T-helper 17 cell (primary cell): ENCODE measurements at places on chromosomes 7 and 10.
A peak's percentile ranks its signal among the peaks of the same experiment; 100 is the strongest.

DNA sequence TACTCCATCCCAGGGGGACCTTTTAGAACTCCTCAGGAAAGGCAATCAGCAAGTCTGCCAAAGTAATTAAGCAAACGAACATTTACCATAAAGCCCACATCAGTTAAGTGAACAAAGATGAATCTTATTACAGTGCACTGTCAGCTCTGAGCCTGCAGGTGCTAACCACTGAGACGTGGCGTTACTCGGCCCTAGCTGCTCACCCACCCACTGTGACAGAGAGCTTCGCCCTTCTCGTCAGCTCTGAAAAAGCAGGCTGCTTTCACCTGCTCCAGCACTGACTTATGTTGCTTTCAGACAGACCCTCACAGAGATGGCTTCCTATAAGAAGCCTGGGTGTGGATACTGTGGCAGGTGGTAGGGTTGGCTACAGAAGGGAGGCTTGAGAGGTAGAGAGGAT lies 57.7 kb upstream of the KCNIP2 start:
- H3K27ac ChIP-seq = no peak overlapping the region
- no peak for DNase-seq
- peaks cover 8% of the 10 kb centered on the region for H3K36me3 ChIP-seq
- H3K4me1 ChIP-seq = peaks cover 17% of the 10 kb centered on the region

GRCh38 chr10:92574548-92575261 lies 812 bp upstream of the IDE start:
- H3K27ac ChIP-seq = peak overlapping the region; percentile 84
- peaks cover 24% of the 10 kb centered on the region for H3K4me1 ChIP-seq
- H3K4me3 ChIP-seq = peak overlapping the region; percentile 84
- H3K27me3 ChIP-seq = no peaks in the 10 kb centered on the region

GRCh38 chr7:47654672-47655298 lies 72.9 kb upstream of the TNS3 start:
- no peak overlapping the region for H3K27ac ChIP-seq
- no peaks in the 10 kb centered on the region for H3K4me1 ChIP-seq
- no peaks in the 10 kb centered on the region for H3K27me3 ChIP-seq
- DNase-seq = no peak
- no peak overlapping the region for H3K4me3 ChIP-seq
- no peaks in the 10 kb centered on the region for H3K36me3 ChIP-seq

DNA sequence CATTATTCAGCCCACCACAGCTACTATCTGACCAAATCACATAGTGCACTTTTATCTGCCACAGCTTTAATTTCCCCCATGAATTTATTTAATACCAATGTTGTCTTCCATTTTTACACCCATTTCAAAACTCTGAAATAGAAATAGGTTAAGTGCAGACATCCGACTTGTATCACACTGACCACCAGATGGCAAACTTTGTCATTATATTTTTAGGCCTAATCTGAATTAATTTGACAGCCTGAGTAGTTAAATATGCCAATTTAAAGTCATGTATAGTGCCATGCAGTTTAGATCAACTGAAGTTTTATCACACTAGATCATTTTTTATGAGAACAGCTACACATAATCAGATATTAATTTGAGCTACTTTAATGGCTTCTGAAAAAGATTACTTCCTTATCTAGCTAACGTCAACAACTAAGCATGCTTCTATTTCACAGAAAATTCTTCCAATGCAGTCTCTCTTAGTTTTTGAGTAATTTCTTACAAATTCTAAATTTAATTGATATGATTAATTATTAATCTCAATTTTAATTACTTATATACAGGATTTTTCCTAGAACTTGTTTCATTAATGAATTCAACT lies 566.4 kb downstream of the GFRA1 start:
- H3K36me3 ChIP-seq = no peaks in the 10 kb centered on the region
- no peak for DNase-seq
- no peak overlapping the region for H3K27ac ChIP-seq
- no peaks in the 10 kb centered on the region for H3K27me3 ChIP-seq
- no peaks in the 10 kb centered on the region for H3K4me1 ChIP-seq

DNA sequence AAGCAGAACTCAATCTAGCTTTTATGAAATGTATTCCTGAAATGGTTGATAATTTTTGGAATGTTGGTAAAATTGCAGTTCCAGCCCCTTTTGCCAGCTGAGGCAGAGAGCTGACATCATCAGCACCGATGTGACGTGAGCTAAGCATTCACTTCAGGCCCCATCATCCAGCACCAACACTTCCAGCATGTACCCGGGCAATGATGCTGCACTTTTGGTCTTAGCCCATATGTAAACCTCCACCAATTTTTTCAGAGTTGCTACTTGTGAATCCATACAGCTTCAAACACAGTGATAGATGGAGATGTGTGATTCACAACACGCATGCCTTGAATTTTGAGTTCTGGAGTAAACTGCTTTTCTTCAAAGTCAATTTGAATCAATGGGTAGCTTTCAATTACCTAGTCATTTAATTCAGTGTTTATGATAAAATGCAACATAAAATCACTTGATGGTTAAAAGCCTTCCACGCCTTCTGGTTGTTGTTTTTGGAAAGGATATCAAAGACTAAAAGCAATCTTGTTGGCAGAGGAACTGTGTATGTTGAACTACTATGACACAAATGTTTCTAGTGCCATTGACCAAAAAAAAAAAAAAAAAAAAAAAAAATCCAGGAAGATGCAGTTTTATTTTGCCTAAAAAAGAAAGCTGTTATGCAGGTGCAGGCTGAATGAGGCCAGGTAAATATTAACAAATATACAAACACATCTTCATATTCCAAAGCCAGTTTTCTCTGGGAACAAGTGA lies 73.9 kb downstream of the NRP1 start:
- peaks cover 4% of the 10 kb centered on the region for H3K36me3 ChIP-seq
- no peak overlapping the region for H3K4me3 ChIP-seq
- H3K27ac ChIP-seq = no peak overlapping the region

- no peak overlapping the region for H3K27ac ChIP-seq
- H3K4me3 ChIP-seq = no peak overlapping the region
Measured at GRCh38 chr7:81590131-81590530, 179.7 kb downstream of the HGF start.

- no peak overlapping the region for H3K4me3 ChIP-seq
- H3K36me3 ChIP-seq = no peaks in the 10 kb centered on the region
- no peak for DNase-seq
- no peaks in the 10 kb centered on the region for H3K27me3 ChIP-seq
Measured at GRCh38 chr7:118502235-118502634, 277.7 kb downstream of the ANKRD7 start.

- peak overlapping the region; percentile 81 for H3K4me3 ChIP-seq
- peak overlapping the region; percentile 96 for H3K27ac ChIP-seq
- DNase-seq = no peak
Measured at GRCh38 chr7:151207315-151207714, 3.0 kb downstream of the H2BK1 start.

GRCh38 chr7:47704936-47705335 lies 123.0 kb upstream of the TNS3 start:
- H3K4me1 ChIP-seq = no peaks in the 10 kb centered on the region
- no peak overlapping the region for H3K4me3 ChIP-seq
- no peak for DNase-seq
- no peak overlapping the region for H3K27ac ChIP-seq

DNA sequence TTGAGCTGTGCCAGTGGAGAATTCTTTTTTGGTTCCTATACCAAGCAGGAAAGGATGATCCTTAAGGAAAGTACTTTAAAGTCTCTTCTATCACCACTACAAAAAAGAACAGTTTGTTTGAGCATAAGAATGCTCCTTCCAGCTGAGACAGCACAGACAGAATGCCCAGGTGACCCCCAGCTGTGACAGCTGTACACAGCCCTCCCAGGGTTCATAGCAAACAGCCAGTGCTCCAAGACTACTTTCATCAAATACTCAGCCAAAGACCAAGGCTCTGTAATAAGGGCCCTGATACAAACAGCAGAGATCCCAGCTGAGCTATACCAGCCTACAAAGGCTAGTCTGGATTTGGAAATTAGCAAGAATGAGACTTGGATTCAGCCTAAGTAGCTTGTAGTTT lies 65.7 kb downstream of the NXPH1 start:
- no peaks in the 10 kb centered on the region for H3K36me3 ChIP-seq
- no peaks in the 10 kb centered on the region for H3K4me1 ChIP-seq
- H3K27me3 ChIP-seq = no peaks in the 10 kb centered on the region
- no peak for DNase-seq

GRCh38 chr10:96324447-96324846 lies 20.2 kb downstream of the DNTT start:
- no peak overlapping the region for H3K27ac ChIP-seq
- peaks cover 2% of the 10 kb centered on the region for H3K4me1 ChIP-seq
- no peak for DNase-seq
- H3K27me3 ChIP-seq = peaks cover 74% of the 10 kb centered on the region

DNA sequence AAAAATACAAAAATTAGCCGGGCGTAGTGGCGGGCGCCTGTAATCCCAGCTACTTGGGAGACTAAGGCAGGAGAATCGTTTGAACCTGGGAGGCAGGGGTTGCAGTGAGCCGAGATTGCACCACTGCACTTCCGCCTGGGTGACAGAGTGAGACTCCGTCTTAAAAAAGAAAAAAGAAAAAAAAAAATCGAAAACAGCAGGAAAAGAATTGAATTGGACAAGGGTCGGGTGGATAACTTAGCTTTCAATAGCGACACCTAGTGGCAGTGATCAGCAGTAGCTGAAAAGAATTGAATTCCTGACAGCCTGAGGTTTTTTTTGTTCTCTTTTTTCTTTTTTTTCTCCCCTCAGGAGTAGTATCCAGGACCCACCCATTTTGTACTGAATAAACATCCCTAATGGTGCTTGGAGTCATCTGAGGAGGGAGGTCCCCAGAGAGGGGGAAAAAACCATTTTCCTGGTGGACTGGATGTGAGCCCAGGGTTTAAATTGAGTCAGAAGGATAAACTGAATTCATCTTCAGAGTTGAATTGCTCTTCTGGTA lies 55.1 kb downstream of the CYCS start:
- peaks cover 12% of the 10 kb centered on the region for H3K4me1 ChIP-seq
- DNase-seq = no peak
- peaks cover 2% of the 10 kb centered on the region for H3K27me3 ChIP-seq
- no peaks in the 10 kb centered on the region for H3K36me3 ChIP-seq

DNA sequence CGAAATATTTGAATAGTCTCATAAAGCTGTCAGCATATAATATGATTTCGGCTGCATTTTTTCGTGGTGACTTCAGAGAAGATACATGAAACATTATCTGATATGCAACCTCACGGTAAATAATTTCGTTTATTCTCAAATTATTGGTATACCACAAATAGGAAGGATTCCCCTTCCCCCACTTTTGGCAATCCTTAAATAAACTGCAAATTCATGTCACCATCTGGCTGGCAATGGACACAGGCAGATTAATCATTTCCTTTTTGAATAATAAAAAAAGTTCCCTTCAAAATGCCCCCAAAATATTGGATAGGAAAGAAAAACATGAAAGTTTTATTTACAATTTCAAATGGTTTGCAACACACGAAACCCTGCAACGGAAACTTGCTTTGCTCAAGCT lies 234.5 kb upstream of the MEOX2 start:
- no peak for DNase-seq
- no peak overlapping the region for H3K4me3 ChIP-seq
- no peak overlapping the region for H3K27ac ChIP-seq
- H3K36me3 ChIP-seq = no peaks in the 10 kb centered on the region
- H3K27me3 ChIP-seq = no peaks in the 10 kb centered on the region
- no peaks in the 10 kb centered on the region for H3K4me1 ChIP-seq

DNA sequence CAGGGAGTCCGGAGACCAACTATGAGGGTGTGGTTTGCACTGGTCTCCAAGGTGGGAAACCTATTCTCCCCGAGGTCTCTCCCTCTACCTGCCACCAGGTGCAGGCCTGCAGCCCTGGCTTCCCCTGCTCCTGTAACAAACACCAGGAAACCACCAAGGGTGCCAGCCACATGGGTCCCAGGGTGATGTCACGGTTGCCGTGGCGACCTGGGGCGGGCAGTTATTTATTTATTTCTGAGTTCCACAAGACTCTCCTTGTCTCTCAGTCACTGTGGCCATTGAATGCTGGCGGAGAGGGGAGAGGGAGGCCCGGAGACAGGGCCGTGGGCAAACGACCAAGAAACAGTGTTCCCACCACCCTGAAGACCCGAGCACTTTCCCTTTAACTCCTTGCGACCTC lies 27.0 kb downstream of the MMD2 start:
- DNase-seq = no peak
- peak overlapping the region; percentile 78 for H3K27ac ChIP-seq
- no peak overlapping the region for H3K4me3 ChIP-seq
- H3K36me3 ChIP-seq = peaks cover 2% of the 10 kb centered on the region

GRCh38 chr7:142750321-142750938 lies 1.2 kb downstream of the PRSS1 start:
- H3K27ac ChIP-seq = no peak overlapping the region
- no peak overlapping the region for H3K4me3 ChIP-seq
- H3K36me3 ChIP-seq = no peaks in the 10 kb centered on the region
- no peaks in the 10 kb centered on the region for H3K27me3 ChIP-seq
- H3K4me1 ChIP-seq = peaks cover 3% of the 10 kb centered on the region

GRCh38 chr10:17445400-17445998 lies 8.9 kb downstream of the ST8SIA6 start:
- peaks cover 25% of the 10 kb centered on the region for H3K27me3 ChIP-seq
- no peak for DNase-seq
- no peak overlapping the region for H3K27ac ChIP-seq
- no peak overlapping the region for H3K4me3 ChIP-seq
- H3K36me3 ChIP-seq = peaks cover 4% of the 10 kb centered on the region
- H3K4me1 ChIP-seq = peaks cover 12% of the 10 kb centered on the region

- no peaks in the 10 kb centered on the region for H3K4me1 ChIP-seq
- no peak for DNase-seq
- no peak overlapping the region for H3K4me3 ChIP-seq
- H3K27ac ChIP-seq = no peak overlapping the region
- H3K27me3 ChIP-seq = no peaks in the 10 kb centered on the region
Measured at GRCh38 chr10:51950996-51951555, 251.7 kb upstream of the CSTF2T start.

- peaks cover 12% of the 10 kb centered on the region for H3K27me3 ChIP-seq
- peak overlapping the region; percentile 87 for H3K4me3 ChIP-seq
- peak overlapping the region; percentile 86 for H3K27ac ChIP-seq
- H3K4me1 ChIP-seq = peaks cover 11% of the 10 kb centered on the region
Measured at GRCh38 chr7:143345428-143345900, 17.0 kb downstream of the FAM131B start.

- no peak overlapping the region for H3K27ac ChIP-seq
- H3K4me3 ChIP-seq = no peak overlapping the region
- H3K36me3 ChIP-seq = peaks cover 15% of the 10 kb centered on the region
- no peak for DNase-seq
- H3K27me3 ChIP-seq = no peaks in the 10 kb centered on the region
Measured at GRCh38 chr7:138538518-138538917, 78.5 kb downstream of the TRIM24 start.

GRCh38 chr7:93866886-93867285 lies 23.7 kb downstream of the TFPI2 start:
- no peak for DNase-seq
- no peak overlapping the region for H3K4me3 ChIP-seq
- H3K4me1 ChIP-seq = no peaks in the 10 kb centered on the region
- H3K27ac ChIP-seq = no peak overlapping the region
- H3K27me3 ChIP-seq = peaks cover 7% of the 10 kb centered on the region

DNA sequence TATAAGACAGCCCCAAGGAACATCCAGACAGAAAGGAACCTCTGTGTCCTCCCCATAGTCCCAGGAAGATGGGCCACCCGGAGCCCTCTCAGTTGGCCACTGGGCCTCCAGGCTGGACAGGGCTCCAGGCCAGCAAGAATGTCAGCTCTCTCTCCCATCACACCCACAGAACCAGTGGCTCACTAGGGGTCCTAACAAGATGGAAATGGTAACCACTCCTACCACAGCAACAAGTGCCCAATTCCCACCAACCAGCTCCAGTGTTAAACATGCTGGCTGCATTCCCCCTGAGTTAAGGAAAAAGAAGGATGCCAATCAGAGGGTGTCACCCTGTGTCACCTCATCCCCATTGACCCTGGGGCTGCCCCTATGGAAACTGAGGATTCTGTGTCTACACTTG lies 333.0 kb downstream of the GRID1 start:
- H3K4me1 ChIP-seq = no peaks in the 10 kb centered on the region
- peaks cover 9% of the 10 kb centered on the region for H3K27me3 ChIP-seq
